ENCODE measurements at places on chromosomes 11 and 22.

DNA sequence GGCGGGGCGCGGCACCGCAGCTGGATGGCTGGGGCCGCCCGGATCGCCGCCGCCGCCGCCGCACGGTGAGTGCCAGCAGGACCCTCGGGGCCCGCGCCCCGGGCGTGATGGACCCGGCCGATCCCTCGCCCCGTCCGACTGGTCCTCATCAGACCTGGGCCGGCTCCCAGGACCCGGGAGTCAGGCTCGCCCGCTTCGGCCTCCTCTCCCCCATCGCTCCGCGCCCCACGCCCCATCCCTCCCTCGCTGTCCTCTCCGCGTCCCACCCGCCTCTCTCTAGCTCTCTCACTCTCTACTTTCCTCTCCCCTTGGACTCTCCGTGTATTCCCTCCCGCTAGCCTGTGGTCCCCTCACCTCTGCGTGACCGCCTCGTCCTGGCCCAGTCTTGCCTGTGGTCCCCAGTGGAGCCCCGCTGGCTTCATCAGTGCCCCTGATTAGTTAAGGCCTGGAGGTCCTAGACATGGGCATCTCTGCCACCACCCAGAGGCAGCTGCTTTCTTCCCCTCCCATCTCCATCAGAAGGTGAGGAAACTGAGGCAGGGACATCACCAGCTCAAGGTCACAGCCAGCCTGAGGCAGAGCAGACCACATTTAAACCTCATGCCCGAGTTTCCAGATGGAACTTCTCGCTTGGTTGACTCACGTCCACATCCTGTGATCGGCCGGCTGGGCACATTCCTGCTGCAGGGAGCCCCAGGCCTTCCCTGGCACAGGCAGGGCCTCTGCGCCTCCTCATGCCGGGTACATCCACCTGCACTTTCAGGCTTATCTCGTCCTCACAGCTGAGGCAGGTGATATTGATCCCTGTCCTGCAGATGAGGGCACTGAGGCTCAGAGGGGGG, 429 bp downstream of the SLC39A13 start:
- no peak for ATAC-seq

DNA sequence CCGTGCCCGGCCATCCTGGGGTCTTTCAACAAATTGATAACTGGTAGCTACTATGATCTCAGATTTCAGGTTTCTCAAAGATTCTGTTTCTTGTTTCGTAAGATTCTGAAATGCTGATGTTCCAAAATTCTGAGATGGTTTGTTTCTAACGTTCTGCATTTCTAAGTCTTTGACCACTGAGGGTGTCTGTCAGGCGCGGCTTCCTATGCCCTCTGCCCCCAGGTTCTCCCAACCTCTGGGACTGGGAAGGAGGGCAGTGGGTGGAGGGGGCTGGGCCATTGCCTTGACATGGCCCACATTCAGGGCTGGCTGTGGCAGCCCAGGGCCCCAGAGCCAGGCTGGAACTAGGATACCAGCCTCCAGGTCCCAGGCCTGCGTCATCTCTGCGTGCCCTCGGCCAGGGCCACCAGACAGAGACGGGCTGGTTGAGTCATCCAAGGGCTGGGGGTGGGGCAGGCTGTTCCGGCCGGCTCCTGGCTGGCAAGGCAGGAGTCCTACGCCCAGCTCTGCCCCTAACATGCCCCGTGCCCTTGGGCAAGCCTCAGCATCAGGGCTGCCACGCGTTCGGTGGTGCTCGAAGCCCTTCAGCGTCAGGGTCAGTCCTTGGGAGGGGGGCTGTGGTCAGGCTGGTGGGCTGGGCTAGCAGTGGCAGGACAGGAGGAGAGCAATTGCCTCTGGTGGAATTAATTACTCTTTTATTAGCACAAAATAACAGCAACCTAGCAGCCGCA, 5.2 kb downstream of the TMEM134 start:
- no peak for ATAC-seq

DNA sequence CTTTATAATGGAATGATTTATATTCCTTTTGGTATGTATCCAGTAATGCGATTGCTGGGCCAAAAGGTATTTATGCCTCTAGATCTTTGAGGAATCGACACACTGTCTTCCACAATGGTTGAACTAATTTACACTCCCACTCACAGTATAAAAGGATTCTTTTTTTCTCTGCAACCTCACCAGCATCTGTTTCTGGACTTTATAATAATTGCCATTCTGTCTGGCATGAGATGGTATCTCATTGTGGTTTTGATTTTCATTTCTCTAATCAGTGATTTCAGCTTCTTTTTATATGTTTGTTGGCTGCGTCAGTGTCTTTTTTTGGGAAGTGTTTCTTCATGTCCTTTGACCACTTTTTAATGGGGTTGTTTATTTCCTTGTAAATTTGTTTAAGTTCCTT, 679.3 kb downstream of the JRKL start:
- no peak for ATAC-seq

DNA sequence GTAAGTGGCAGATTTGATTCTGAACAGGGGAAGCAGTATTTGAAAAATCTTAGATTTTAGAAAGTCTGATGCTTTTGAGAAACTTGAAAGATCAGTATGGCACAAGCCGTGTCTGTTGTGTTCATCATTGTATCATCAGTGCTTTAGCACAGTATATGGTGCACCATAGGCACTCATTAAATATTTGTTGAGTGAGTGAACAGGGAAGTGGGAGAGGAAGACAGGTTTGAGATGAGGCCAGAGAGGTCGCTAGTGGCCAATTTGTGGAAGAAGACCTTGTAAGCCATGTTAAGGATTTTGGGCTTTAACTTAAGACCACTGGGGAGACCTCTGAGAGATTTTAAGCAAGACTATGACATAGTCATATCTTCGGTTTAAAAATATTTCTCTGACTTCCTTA, 12.9 kb downstream of the CHEK1 start:
- no peak for ATAC-seq

- ATAC-seq = no peak
These were observed 88.9 kb downstream of the KCNQ1 start for GRCh38 chr11:2533587-2534133.

- no peak for ATAC-seq
These were observed 5.7 kb upstream of the ADAMTS15 start for GRCh38 chr11:130442737-130443136.

DNA sequence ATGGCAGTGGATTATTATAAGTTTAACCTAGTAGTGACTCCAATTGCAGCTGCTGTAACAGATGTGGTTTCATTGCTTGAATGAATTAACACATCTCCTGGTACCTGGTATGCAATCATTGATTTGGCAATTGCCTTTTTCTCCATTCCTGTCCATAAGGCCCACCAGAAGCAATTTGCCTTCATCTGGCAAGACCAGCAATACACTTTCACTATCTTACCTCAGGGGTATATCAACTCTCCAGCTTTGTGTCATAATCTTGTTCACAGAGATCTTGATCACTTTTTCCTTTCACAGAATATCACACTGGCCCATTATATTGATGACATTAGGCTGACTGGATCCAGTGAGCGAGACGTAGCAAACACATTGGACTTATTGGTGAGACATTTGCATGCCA, 128.7 kb upstream of the ZC3H12C start:
- no peak for ATAC-seq

DNA sequence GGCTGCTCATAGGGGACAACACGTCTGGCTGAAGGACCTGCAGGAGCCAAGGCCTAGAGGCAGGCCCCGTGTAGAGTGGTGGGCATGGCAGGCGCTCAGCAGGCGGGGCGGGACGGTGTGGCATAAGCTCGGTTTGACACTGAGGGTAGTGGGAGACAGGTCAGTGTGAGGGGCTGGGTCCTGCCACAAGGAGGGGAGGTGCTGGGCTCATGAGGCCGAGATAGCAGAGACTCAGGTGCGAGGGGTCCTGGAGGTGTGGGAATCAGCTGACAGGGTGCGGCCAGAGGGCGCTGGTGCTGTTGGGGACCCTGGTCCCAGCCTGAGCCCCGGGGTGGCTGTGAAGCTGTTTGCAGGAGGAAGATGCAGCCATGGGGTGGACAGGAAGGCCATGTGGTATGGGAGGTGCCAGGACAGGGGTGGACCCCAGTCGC, 6.7 kb downstream of the SLC22A12 start:
- ATAC-seq = no peak

GRCh38 chr11:65662247-65662798, 393 bp downstream of the RELA start:
- peak; percentile 21 for ATAC-seq

DNA sequence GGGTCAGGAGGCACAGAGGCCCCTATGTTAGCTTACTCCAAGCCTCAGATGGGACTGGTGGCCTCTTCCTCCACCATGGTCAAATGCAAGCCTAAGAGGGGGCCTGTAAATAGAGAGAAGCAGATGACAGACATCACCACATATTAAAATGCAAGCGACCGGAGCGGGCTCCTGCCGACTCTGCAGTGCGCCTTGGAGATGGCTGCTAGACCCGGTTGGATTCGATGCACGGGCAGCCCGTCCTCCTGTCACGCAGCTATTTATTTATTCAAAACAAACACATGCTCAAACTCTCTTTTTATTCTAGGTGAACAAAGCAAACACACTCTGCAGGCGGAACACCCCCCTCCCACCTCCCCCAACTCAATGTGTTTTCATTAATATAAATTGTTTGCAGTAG, 208.0 kb downstream of the DSCAML1 start:
- ATAC-seq = no peak

- no peak for ATAC-seq
These were observed 381.7 kb downstream of the DCDC1 start for GRCh38 chr11:30987819-30988218.

DNA sequence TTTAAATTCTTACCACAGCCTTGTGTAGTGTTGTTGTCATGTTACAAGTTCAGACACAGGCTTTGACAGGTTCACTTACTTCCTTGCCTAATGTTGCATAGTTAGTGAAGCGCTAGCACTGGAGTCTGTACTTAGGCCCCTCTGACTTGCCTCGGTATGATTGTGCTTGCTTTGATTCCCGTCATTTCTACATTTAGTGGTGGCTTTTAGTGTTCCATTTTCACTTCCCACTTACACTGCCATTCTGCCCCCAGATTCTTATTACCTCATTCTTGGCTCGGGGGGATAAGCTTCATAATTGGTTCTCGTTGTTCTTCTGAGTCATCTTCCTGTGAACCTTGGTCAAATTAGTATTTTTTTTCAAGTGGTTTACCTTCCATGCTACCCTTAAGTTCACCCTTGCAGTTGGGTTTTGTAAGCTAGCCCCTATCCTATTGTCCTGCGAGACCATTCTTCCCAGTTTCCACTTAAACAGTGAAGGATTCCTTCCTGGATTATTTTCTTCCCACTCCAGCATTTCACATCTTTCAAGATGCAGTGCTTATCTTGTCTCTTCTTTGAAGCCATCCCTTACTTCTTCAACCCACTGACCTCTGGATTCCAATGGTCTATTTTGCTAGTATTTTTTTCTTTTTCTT, 68.7 kb downstream of the DDX10 start:
- ATAC-seq = peak; percentile 97

GRCh38 chr11:15710580-15711275, 596.0 kb downstream of the INSC start:
- ATAC-seq = no peak

- ATAC-seq = no peak
These were observed 62.9 kb downstream of the CRYBB2 start for GRCh38 chr22:25282346-25282670.

Data from activated CD4-positive, CD25-positive, alpha-beta regulatory T cell treated with anti-CD3 and anti-CD28 coated beads, Interleukin-2, amount 50 U/mL, for 24 hours (primary cell).